ENCODE measurements at places on chromosomes 13 and 19.

GRCh38 chr19:55146078-55146704, 2.8 kb downstream of the TNNT1 start:
- DNase-seq, result no peak

DNA sequence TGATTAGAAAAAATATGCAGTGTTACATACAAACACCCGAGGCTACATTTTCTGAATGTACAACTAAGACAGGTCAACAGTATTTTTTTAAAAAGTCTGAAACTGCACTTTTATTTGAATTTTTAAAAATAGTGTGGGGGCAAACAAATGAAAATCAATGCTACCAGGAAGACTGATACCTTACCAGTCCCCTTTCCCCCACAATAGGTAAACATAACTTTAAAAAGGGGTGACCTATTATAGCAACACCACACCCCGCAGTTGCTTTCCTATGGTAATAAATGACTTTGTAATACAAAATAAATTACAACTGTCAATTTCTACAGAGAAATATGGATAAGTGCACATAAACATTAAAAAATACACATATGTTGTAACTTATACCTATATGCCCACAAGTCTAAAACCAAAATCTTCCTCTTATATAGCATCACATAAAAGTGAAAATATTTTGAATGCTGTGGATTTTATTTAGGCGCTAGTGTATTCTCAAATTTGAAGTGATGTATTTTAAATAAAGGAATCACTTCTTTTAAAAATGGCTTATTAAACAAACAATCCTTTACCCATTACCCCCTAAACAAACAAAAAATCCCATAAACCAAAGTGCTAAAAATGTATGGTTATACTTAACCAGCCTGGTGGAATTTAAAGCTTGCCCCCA, 63.1 kb downstream of the KCNRG start:
- no peak for DNase-seq

- DNase-seq, result no peak
Observed at GRCh38 chr19:7744199-7744786, 3.0 kb downstream of the CD209 start.

DNA sequence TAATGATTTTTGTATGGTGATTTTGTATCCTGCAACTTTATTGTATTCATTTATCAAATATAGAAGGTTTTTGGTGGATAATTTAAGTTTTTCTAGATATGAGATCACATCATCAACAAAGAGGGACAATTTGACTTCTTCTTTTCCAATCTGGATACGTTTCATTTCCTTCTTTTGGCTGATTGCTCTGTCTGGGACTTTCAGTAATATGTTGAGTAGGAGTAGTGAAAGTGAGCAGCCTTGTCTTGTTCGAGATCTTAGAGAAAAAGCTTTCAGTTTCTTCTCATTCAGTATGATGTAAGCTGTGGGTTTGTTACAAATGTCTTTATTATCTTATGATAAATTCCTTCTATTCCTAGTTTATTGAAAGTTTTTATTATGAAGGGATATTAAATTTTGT, 352.0 kb upstream of the DACH1 start:
- no peak for DNase-seq

- DNase-seq, result no peak
Observed at GRCh38 chr19:17078920-17079709, 3.5 kb downstream of the MYO9B start.

DNA sequence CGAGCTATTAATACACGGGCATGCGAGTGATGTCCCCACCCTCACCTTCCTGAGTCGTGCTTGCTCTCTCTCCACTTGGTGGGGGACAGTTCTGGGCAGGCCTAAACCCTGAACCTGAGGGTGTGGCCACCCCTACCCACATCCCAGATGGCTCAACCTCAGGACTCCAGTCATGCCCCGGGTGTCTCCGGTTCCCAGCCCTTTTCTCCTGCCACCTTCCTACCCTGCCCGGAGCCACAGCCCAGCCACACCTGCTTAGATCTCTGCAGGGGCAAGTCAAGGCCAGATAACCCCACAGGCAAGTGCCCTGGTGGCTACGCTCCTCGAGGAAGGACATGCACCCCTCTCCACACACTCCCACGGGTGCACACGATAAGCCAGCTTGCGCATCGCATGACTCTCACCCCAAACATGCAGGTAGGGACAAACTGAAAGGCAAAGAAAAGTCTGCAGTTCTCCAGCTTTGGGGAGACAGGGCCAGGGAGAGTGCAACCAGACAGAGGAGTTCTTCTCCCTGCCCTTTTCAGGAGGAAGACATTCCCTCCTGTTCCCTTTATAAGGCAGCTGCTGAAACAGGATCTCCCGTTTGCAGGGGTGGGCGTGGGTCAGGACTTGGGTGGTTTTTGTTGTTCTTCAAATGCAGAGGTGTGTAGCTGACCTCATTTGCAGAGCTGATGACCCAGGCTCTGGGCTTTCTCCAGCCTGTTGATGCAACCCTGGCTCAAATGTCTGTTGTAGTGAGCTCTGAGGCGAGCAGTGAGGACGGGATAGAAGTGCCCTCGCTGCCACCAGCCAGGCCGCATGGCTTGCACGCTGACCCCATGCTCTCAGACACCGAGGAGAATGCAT, 88.6 kb downstream of the DPF1 start:
- no peak for DNase-seq

Data from fibroblast of skin of left biceps (primary cell).